ENCODE measurements at places on chromosomes 13 and 19. TPM values are rescaled to one million over a fixed set of nuclear protein-coding genes. Genes with fewer than 3 reads are reported as not detected.

Gene DNAAF3
- total RNA-seq: not detected

DNA sequence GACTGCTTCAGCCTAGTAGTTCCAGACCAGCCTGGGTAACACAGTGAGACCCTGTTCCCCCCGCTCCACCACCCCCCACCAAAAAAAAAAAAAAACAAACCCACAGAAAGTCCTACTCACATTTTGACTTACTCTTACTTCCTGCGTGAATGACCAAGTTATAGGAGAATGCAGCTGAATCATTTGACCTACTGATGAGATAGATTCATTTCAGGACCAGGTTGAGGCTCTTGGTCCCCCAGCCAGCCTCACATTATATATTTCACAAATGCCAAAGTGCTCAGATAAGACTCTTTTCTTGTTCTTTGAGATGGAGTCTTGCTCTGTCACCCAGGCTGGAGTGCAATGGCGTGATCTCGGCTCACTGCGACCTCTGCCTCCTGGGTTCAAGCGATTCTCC lies 70.2 kb downstream of the KLF5 start:
- no peaks in the 10 kb centered on the region for H3K36me3 ChIP-seq
- H3K27ac ChIP-seq: no peak overlapping the region
- DNase-seq: no peak

DNA sequence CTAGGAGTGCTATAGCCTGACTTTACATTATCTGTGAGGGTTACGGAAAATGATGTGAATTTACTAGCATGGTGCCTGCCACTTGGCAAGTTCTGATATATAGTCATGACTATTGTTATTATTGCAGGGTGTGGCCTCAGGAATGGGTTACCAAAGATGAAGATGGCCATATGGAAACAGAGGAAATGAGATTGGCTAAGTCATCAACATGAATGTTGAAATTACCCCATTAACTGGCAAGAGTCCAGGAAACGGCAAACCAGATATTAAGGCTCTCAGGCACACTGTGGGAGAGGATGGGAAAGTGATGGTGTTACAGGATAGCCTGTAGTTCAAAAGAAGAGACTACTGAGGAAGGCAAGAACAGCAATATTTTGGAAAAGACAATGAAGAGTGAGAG lies 183.3 kb downstream of the KCNRG start:
- DNase-seq: no peak
- H3K27me3 ChIP-seq: peaks cover 5% of the 10 kb centered on the region
- no peak overlapping the region for H3K4me3 ChIP-seq
- H3K4me1 ChIP-seq: no peaks in the 10 kb centered on the region
- H3K36me3 ChIP-seq: no peaks in the 10 kb centered on the region

GRCh38 chr19:16462757-16463250 lies 9.0 kb downstream of the EPS15L1 start:
- peaks cover 4% of the 10 kb centered on the region for H3K36me3 ChIP-seq
- no peak for DNase-seq
- no peaks in the 10 kb centered on the region for H3K27me3 ChIP-seq
- H3K4me1 ChIP-seq: peaks cover 47% of the 10 kb centered on the region
- no peak overlapping the region for H3K27ac ChIP-seq

Measured in activated naive CD4-positive, alpha-beta T cell treated with anti-CD3 and anti-CD28 coated beads for 36 hours (primary cell).